EH (cell line): ENCODE measurements at places on chromosomes 7 and 10.

DNA sequence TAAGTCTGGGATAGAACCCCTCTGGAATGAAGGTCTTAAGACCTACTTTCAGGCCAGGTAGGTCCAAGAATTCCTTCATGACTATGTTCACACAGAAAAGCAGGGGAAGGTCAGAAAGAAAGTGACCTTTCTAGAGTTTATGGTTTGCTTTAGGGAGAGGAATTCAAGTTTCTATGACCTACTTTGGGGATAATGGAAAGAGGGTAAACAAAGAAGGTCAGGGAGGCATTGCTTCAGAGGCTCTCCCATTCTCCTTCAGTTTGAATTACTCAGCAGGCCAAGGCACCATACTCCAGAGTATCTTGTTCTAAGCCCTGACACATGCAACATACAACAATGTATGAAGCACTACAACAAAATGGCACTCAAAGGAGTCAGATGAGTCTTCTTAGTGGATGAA is 11.5 kb upstream of the MACC1 start:
- DNase-seq, result no peak

GRCh38 chr7:48780862-48781261 is 143.5 kb upstream of the CDC14C start:
- DNase-seq, result no peak

GRCh38 chr7:47228386-47229014 is 353.4 kb downstream of the TNS3 start:
- no peak for DNase-seq

DNA sequence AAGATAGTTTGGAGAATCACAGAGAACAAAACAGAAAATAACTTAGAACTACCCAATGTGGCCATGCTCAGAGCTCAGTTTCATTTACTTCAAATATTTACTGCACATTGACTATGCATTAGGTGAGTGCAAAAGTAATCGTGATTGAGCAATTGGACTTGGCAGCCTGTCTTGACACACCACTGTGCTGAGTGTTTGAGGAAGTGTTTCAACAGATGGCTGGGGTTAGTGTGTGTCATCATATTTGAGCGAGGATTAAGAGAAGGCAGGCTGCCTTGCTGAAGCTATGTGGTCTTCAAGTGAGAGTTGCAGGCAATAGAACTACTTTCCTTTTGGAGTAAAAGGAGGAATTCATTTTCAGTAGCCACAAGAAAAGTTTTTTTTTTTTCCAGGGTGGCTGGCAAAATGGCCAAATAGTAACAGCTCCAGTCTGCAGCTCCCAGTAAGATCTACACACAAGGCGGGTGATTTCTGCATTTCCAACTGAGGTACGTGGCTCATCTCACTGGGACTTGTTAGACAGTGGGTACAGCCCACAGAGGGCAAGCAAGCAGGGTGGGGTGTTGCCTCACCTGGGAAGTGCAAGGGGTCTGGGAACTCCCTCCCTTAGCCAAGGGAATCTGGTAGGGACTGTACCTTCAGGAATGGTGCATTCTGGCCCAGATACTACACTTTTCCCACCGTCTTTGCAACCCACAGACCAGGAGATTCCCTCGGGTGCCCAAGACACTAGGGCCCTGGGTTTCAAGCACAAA is 37.6 kb downstream of the AKR1C4 start:
- DNase-seq, result peak; percentile 20

GRCh38 chr10:53107711-53108110 is 335.1 kb upstream of the MBL2 start:
- no peak for DNase-seq

DNA sequence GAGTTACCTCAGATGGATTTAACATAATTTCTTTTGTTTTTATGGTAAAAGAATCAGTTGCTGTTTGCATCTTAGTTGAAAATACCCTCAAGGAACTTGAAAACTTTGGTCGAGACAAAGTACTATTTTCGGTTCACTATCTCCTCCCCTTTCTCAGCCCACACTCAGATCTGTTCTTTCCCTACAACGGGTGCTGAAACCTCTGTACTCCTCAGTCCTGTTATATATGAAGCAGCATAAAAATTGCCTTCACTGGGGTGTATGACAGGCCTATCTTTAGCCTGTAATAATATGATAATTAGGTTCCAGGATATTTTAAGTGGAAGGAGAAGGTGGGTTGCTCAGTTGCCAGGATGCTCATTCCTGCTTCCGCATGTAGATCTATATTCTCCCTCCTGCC is 105.2 kb upstream of the NOBOX start:
- DNase-seq, result no peak

GRCh38 chr7:83599131-83599530 is 49.8 kb downstream of the SEMA3E start:
- DNase-seq, result no peak

DNA sequence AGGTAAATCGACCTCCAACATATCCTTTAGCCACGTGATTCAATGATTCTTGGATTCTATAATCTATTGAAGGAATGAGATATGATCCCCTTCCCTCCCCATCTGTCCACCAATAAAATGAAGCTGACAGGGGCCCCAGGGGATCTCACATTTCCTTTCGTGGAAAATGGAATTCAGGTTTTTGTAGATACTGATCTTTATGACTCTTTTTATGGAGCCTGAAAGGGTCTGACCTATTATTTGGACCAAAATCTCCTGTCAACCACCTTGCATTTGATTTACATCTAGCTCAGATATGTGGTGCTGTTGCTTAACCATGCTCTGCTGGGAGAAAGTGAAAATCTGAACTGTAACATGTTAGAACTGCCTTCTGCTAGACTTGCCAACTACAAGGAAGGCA is 234.0 kb upstream of the CXCL12 start:
- peak; percentile 11 for DNase-seq

GRCh38 chr10:13703997-13704536 is 117.3 kb downstream of the PRPF18 start:
- DNase-seq, result no peak

DNA sequence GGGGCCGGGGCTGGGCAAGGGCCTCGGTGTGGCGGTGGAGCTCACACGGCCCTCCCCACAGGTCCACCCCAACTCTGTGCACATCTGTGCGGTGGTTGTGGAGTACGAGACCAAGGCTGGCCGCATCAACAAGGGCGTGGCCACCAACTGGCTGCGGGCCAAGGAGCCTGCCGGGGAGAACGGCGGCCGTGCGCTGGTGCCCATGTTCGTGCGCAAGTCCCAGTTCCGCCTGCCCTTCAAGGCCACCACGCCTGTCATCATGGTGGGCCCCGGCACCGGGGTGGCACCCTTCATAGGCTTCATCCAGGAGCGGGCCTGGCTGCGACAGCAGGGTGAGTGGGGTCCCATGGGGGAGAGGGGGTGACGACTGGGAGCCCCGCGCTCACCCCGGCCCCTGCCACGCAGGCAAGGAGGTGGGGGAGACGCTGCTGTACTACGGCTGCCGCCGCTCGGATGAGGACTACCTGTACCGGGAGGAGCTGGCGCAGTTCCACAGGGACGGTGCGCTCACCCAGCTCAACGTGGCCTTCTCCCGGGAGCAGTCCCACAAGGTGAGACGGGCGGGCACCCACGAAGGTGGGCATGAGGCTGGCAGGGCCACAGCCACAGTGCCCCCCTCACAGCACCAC is 8.8 kb downstream of the TMEM120A start:
- DNase-seq, result no peak
